Stimulated activated CD8-positive, alpha-beta memory T cell treated with anti-CD3 and anti-CD28 coated beads, Interleukin-15, amount 100 ng/mL, for 48 hours (primary cell): ENCODE measurements at places on chromosomes 12 and 14.

GRCh38 chr12:16884056-16884455, 278.1 kb upstream of the LMO3 start:
- no peak for DNase-seq

- no peak for DNase-seq
Observed at GRCh38 chr14:42664190-42664589, 1057.5 kb downstream of the LRFN5 start.

- no peak for DNase-seq
Observed at GRCh38 chr14:61564618-61565091, 130.7 kb upstream of the HIF1A start.

GRCh38 chr14:92198804-92199203, 77.0 kb downstream of the CPSF2 start:
- no peak for DNase-seq

DNA sequence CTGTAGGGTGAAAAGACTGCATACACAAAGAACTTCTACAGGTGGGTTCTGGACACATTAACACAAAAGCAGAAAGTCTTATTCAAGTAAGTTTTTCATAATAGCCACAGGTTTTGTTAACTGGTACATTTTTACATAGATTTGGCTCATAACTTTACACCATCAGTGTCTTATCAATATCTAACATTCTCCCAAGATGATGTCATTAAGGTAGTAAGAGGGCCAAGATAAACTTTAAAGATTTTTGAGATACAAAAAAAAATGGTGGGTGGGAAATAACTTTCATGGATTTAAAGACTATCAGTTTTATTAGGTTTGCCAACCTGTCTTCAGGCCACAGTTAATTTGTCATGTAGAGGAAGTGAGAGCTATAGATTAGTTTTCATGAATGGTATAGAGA, 1.7 kb downstream of the SUPT16H start:
- no peak for DNase-seq

- no peak for DNase-seq
Observed at GRCh38 chr12:20047901-20048300, 320.4 kb upstream of the PDE3A start.

- DNase-seq: no peak
Observed at GRCh38 chr14:93700928-93701327, 87.4 kb downstream of the PRIMA1 start.

- DNase-seq: no peak
Observed at GRCh38 chr14:99541211-99541610, 60.0 kb downstream of the CCNK start.

- no peak for DNase-seq
Observed at GRCh38 chr14:89650077-89650978, 233.3 kb upstream of the FOXN3 start.

DNA sequence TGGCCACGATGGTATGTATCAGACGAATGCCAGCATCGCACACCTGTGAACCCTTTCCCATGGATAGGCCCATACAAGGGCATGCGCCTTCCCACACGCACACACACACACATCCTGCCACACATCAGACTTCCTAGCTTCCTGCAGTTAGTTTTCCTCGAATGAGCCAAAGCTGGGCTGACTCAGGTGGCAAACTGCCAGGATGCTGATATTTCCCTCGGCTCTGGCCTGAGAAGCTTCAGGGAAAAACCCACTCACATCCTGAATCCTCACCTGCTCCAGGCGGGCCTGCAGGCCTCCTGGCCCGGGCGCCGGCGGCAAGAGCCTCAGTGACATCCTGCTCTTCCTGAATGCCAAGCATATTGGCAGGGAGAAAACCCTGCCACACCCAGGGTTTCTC, 22.4 kb downstream of the CALM1 start:
- no peak for DNase-seq

DNA sequence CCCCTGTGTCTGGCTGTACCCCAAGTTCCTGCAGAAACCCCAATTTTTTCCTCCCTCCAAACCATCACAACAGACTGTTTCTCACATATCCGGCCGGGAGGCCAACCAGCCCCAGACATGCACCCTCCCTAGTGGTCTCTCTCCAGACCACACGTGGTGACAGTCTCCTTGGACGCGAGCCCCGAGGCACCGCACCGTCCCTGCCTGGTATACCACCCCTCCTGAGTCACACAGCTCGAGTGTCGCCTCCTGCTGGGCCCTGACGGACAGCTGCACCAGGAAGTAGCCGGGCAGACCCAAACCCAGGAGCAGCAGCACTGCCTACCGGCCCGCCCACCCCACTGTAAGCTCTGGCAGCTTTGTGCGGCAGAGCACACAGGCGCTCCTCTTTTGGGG, 97.4 kb downstream of the RFLNA start:
- peak; percentile 15 for DNase-seq

GRCh38 chr12:125093681-125094330, 28.6 kb downstream of the AACS start:
- DNase-seq: no peak

- no peak for DNase-seq
Observed at GRCh38 chr12:93798279-93799151, 121.3 kb downstream of the CRADD start.

DNA sequence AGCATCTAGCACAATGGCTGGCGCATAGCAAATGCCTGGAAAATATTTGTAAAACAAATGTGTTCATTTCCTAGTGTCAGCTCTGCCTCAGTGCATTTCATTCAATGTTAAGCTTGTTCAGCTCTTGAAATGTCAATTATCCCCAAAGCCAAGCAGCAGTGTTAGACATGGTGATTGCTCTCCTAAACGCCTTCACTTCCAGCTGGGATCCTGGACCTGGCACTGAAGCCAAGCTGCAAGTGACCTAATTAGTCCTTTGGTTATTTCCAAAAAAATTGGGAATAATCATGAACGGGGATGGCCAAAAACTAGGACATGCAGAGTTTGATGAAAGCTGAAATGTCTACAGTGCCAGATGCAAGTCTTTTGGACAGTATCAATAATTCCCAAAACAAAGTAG, 54.9 kb upstream of the MDGA2 start:
- DNase-seq: no peak

DNA sequence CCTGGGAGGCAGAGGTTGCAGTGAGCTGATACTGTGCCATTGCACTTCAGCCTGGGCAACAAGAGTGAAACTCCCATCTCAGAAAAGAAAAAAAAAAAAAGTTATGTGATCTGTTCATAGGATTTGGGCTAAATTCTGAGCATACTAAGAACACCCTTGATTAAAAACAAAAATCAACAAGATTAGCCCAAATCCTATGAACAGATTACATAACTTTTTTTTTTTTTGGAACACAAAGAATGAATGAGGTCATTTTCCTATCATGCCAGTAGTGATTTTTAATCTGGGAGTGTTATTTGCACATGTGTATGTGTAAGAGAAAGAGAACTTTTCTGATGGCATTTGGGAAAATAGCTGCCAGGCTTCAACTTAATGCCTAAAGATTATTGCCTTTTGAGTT, 208.7 kb downstream of the ERC1 start:
- no peak for DNase-seq

DNA sequence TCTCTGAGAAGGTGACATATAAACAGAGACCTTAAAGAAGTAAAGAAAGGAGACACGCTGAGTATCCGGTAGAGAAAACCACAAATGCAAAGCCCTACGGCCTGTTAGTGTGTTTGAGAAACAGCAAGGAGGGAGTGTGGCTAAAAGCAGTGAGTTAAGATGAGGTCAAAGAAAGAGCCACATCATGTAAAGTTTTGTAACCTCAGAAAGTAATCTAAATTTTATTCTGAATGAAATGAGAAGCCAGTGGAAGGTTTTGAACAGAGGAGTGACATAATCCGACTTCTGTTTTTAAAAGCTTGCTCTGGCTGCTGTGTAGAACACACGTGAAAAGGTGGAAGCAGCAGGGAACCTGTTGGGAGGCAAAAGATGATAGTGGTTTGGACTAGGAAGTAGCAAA, 32.6 kb downstream of the PPP2R5E start:
- DNase-seq: peak; percentile 5

DNA sequence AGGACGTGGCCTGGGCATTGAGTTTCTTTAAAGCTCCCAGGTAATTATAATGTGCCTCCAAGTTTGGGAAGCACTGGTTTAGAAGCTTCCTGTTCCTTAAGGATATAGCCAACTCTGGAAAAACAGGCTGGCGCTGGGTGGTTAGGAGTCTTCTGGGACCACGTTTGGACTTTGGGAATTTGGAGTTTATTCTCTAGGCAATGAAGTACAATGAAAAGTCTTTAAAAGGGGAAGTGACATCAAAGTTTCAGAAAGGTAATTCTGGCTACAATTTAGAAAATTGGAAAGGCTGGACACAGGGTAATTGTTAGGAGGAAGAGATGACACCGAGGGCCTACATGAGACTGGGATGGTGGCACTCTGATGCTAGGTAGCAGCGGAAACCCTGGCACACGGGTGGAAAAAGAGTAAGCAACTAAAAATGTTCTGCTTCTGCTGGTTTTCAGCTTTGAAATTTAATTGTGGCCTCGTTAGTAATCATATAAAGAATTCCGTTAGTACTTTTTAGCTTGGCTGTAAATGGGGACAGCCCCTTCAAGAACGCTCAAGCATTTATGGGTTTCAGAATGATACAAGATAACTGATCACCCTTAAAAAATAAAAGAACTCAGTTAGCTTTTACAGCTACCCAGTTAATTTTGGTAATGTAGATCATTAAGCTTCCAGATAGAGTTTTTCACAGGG, 12.7 kb upstream of the DCP1B start:
- no peak for DNase-seq

GRCh38 chr14:57038689-57039088, 228.4 kb upstream of the OTX2 start:
- no peak for DNase-seq

DNA sequence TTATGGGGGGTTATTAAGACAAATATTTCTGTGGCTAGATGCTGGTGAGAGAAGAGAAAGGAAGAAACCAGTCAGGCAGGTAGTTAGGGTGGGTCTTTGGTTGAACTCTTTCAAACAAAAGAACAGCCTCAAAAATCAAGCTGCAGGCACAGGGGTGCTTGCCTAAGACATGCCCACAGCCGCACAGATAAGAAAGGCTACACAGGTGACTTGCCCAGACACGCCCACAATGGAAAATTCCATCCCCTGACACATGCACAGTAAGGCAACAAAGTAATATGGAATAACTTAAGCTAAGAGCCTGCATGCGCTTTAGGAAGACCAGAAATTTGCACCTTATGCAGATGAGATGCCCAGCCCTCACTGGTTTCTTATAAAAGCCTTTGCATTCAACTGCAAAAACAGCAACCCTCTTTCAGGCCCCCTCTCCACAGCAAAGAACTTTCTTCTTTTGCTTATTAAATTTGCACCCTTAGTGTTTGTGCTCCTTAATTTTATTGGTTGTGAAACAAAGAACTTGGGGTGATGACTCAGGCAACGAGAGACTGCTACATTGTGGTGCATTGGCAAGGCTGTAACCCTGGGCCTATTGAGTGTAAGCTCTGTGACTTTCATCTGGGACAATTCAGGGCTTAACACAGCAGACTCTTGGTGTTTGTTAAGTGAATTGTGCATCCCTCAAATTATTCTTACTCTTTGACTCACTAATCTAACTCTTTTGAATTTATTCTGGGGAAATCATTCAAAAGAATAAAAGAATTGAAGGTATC, 149.4 kb downstream of the RPAP3 start:
- DNase-seq: no peak

- no peak for DNase-seq
Observed at GRCh38 chr12:82124711-82125380, 233.3 kb downstream of the CCDC59 start.

GRCh38 chr12:119902084-119902509, 25.0 kb upstream of the CIT start:
- DNase-seq: peak; percentile 50

DNA sequence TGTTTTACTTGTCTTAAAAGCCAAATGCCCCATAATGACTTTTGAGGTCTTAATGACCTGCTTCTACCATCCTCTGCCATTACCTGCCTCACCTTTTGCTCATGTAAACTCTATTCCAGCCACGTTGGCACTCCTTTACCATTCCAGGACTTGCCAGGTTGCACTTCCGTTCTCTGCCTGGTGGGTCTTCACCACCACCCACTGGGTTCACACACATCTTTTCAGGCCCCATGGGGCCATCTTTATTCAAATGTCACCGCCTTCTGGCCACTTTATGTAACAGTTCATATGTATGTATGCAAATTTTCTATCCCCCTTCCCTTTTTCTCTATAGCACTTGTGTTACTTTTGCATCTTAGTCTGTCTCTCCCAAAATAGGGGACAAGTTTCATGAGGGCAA, 57.7 kb downstream of the ATP2A2 start:
- DNase-seq: no peak

DNA sequence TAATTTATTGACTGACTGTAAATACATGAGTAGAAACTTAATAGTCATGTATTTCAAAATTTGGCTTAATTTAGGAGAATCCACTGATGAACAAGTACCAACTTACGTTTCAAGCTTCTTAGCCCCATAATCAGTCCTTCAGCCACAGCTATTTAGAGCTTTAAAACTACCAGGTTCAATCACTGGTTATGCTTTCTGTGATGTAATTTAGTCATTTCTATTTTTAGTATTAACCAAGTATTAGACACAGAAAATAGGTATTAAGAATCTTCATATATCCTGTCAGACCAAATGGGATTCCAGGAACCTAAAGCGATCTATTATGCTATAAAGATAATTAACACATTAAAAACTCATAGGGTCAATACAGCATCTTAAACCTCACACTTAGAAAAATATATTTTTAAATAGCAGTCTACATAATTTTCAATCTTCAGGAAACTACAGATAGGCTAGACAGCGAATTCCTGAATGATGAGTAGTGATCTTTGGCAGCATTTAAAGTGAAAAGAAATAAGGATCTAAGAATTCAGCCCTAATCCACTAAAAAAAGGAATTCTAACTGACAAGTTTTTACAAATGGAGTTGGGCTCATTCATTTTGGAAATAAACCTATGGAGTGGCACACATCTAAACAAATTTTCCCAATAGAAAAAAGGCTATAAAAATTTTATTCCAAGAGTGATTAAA, 51.5 kb downstream of the ZC3H14 start:
- DNase-seq: no peak

GRCh38 chr14:68320495-68320894, 472.4 kb downstream of the ZFP36L1 start:
- DNase-seq: no peak

DNA sequence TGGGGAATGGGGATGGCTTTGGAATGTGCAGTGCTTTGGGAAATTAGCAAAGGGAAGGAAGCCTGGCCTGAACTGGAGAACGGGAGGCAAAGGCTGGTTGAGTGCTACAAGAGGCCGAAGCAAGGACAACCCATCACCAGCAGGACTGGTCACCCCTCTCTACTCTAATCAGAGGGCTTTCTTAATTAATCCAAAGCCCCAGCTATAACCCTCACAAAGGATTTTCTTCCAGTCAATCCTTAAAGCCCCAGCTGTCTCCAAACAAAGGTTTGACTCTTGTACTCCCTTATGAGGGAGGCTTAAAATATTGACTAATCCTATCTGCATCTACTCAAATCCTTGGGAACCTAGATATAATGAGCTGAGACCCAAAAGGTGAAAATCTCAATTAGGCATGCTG, 256.3 kb downstream of the NTF3 start:
- DNase-seq: no peak

DNA sequence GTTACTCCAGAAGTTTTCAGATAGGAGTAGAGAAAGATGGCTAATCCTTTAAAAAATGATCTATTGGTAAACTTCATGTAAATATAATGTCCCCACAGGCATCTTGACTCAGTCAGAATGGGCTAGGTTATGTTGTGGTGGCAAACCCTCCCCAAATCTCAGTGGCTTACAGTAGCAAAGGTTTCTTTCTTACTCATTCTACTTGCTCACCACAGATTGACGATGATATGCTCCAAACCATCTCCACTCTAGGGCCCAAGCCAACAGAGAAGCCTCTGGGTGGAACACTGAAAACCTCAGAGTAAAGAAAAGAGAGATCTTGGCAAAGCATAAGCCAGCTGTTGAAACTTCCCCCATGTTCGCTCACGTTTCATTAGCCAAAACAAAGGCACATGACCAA, 146.4 kb downstream of the EMP1 start:
- DNase-seq: peak; percentile 20

GRCh38 chr14:99884834-99885648, 91.8 kb downstream of the EML1 start:
- no peak for DNase-seq
